Right atrium auricular region (tissue), 2 donors: ENCODE measurements at places on chromosomes 7 and 10.

- no peak for DNase-seq
These were observed 47.7 kb downstream of the NOC3L start for GRCh38 chr10:94315024-94315451.

DNA sequence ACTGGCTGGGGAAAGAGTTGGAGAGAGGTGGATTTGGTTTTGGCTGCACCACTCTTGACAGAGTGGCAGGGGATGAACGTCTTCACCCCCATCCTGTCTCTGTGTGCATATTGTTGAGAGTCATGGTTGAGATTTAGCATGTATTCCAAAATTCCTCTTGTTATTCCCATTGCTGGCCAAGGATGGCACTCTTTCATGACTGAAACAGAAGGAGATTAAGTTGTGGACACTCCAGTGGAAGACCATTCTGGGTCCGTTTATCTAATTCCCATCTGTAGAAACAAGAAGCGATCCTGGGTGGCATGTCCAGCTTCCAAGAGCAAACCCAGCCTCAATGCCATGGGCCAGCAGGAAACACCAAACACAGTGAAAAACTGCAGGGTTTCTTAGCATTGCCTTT, 469.0 kb upstream of the IGFBP3 start:
- DNase-seq = no peak

- peak; percentile 78 for DNase-seq
These were observed 35.8 kb downstream of the CRCP start for GRCh38 chr7:66150471-66150870.

GRCh38 chr10:122288917-122289316, 17.8 kb downstream of the BTBD16 start:
- no peak for DNase-seq

- no peak for DNase-seq
These were observed 349.7 kb upstream of the SEMA3C start for GRCh38 chr7:81268551-81268950.

DNA sequence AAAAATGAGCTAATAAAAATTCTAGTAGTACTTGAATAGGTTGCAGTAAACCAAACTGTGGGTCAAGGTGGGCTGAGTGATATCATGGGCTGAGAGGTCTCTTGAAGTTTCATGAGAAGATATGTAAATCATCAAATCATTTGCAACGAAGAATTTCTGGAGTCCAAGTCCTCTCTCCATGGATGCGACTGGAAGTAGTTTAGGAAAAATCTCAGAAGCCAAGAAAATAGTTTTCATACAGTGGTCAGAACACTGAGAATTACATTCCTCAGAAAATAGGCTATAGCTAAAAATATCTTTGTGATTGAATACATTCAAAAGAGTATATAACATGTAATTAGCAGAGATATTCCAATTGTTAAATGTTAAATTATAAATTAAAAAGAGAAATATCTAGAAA, 3.6 kb upstream of the IFIT1 start:
- no peak for DNase-seq

GRCh38 chr7:114218283-114218682, 196.3 kb upstream of the FOXP2 start:
- no peak for DNase-seq
